ENCODE measurements at places on chromosomes 1 and 21.

- DNase-seq, result no peak
Measured at GRCh38 chr1:24094554-24094953, 17.4 kb downstream of the MYOM3 start.

DNA sequence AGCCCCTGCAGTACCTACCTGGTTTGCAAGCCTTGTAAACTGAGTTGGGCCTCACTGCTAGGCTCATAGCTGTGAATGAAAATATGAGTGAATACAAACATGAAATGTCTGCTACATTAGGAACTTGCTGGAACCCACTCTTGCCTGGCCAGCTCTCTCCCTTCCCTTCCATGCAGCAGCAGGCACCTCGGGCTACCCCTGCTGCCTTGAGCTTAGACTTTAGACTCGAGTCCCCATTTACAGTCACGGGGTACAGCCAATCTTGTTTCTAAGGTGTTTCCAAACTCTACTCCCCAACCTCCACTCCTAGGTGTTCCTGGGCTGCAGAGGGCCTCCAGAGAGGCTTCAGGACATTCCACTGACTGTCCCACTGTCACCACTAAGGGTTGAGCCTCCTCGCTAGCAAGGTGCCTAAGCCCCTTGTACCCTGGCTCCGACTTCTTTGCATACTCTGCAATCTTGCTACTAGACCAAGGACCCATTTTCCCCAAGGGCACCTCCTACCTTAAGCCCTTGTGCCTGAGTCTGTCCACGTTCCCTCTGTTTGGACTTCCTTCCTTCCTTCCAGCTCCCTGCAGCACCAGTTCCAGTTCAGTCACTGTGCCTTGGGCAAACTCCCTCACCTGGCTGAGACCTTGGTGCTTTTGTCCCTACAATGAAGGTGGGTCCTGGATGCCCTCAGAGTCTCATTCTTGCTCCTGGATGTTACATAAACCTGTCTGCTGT, 36.9 kb downstream of the CDK18 start:
- no peak for DNase-seq

DNA sequence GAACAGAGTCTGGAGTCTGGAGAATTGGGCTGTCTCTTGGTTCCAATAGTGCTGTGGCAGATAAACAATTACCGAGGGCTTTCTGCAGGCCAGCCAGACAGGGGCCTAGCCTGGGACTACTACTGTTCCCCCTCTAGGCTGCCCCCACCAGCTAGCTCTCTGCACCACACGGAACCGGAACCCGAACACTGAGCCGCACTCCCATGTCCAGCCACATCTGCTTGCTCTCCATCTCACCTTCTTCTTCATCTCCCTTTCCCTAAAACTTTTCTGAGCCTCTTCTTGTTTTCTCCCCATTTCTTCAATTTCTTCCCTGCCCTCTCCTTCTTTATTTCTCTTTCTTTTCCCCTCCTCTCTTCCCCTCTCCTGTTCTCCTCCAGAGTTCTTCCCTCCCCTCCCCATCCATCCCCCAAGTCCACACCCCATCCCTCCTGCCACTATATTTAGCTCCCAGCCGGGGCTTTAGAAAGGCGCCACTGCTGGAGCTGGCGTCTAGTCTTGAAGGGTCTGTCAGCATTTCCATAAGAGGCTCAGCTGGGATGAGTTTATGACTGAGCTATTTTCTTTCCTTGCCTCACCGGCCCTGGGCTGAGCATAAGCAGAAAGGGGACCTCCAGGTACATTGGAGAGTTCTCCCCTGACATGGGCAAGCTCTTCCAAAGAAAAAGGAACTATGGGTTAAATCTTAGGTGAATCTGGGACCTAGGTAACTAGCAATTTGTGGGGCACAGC, 25.7 kb upstream of the ATP2B4 start:
- DNase-seq, result no peak

GRCh38 chr1:88647249-88647645, 36.8 kb upstream of the PKN2 start:
- no peak for DNase-seq

GRCh38 chr1:161706482-161707347, at the start of gene FCRLA:
FCRLA (plus strand) TSS chr1:161707229; CDS start chr1:161707265, 36 bp downstream.
- peak; percentile 89 for DNase-seq

- DNase-seq, result no peak
Measured at GRCh38 chr1:1324084-1324523, 356 bp downstream of the INTS11 start.

DNA sequence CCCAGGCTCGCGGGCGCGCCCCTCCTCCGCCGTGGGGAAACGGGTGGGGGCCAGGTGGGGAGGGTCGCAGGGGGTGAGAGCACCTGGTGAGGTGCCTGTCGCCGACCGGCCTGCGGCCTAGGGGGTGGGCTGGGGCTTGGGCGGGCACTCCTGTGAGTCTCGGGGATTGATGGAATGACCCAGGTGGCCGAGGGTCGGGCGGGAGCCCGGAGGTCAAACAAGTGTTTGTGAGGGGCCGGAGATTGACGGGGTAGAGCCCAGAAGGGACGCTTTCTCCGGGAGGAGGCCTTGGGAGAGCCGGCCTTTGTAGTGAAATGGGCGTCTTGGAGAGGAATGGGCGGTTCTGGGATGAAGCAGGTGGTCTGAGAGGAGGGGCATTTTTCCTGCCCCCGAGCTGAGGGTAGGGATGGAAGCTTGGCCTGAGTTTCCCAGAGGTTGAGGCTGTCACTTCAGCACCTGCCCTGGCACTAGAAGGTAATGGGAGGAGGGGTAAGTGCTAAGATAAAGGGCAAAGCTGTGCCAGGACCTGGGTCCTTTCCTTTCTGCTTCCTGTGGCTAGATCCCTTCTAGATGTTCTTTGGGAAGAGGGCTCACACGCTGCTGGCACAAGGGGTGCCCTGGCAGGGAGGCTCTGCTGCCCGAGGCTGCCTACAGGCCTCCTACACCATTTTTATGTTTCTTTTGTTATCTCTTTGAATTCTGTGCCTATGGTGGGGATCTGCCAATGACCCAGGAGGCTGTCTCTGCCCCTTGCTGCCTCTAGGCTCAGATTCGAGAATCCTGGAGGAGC, 56.1 kb downstream of the NDUFS5 start:
- DNase-seq, result no peak

Data from GM12864 (cell line).